ENCODE measurements at places on chromosomes 4 and X. TPM values are rescaled to one million over a fixed set of nuclear protein-coding genes. Genes with fewer than 3 reads are reported as not detected.

The APOOL gene
- total RNA-seq, result 54.2 TPM

- DNase-seq, result no peak
Observed at GRCh38 chr4:167606551-167606950, 372.3 kb upstream of the SPOCK3 start.

The NDUFA1 gene
- total RNA-seq, result 683 TPM

GRCh38 chrX:39377773-39378172 lies 576.5 kb downstream of the MID1IP1 start:
- DNase-seq, result no peak
